Mesenchymal stem cell (in vitro differentiated cells and primary cell): ENCODE measurements at places on chromosomes 7 and 10.
A peak's percentile ranks its signal among the peaks of the same experiment; 100 is the strongest.

- H3K36me3 ChIP-seq, result no peaks in the 10 kb centered on the region
- DNase-seq, result peak; percentile 99
- peaks cover 40% of the 10 kb centered on the region for H3K4me1 ChIP-seq
- H3K27ac ChIP-seq, result peak overlapping the region; percentile 98
These were observed 4.6 kb upstream of the SERPINE1 start for GRCh38 chr7:101121991-101122932.

DNA sequence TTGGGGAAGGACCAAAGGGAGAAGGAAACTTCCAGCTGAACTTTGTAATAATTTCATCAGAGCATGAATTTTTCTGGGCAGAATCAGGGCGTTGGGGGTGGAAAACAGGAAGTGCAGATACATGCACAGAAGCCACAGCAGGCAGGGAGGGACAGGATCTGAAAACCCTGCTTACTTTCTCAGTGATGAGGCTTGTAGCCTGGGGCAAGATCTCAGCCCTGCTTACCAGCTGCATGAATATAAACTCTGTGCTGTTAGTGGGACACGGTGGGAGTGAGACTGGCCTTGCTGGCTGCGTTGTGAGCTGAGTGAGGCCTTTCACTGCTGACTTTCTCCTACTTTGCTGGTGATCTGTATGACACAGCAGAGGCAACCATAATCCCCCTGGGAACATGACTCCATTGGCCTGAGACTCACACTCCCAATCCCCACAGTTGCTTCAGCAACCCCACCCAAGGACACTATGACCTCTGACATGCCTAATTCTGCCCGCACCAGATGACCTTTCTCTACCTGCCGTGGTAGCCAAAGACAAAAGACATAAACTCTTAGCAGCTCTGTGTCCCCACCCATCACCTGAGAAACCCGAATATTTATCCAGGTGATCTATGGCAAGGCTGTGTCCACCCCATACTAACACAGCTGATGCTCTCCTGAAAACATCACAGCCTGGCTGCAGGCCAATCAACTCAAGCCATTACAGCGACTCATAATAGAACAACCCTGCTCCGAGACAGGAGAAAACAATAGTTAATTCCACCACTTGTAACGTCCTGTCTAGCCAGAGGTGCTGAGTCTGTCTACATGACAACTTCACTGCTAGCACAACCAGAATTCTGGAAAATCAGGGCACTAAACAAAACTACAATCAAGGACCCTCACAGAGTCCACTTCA lies 190.7 kb upstream of the CHRM2 start:
- H3K4me3 ChIP-seq, result no peak overlapping the region
- H3K4me1 ChIP-seq, result peaks cover 4% of the 10 kb centered on the region
- no peaks in the 10 kb centered on the region for H3K36me3 ChIP-seq
- peak; percentile 69 for DNase-seq
- peak overlapping the region; percentile 26 for H3K27ac ChIP-seq

DNA sequence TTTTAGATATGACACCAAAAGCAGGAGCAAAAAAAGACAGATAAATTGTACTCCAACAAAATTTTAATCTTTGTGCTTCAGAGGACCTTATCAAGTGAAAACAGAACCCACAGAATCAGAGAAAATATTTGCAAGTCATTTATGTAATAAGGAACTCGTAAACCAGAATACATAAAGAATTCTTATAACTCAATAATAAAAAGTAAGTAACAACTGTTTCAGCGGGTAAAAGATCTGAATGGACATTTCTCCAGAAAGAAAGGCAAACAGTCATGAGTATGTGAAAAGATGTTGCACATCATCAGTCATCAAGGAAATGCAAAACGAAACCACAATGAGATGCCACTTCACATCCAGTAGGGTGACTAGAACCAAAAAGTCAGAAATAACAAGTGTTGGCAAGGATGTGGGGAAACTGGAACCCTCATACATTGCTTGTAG lies 167.7 kb upstream of the KCTD7 start:
- no peak overlapping the region for H3K4me3 ChIP-seq
- no peak overlapping the region for H3K27ac ChIP-seq

- no peaks in the 10 kb centered on the region for H3K36me3 ChIP-seq
- H3K4me1 ChIP-seq, result no peaks in the 10 kb centered on the region
- no peak overlapping the region for H3K4me3 ChIP-seq
These were observed 65.7 kb upstream of the ASAH2 start for GRCh38 chr10:50316695-50317648.

DNA sequence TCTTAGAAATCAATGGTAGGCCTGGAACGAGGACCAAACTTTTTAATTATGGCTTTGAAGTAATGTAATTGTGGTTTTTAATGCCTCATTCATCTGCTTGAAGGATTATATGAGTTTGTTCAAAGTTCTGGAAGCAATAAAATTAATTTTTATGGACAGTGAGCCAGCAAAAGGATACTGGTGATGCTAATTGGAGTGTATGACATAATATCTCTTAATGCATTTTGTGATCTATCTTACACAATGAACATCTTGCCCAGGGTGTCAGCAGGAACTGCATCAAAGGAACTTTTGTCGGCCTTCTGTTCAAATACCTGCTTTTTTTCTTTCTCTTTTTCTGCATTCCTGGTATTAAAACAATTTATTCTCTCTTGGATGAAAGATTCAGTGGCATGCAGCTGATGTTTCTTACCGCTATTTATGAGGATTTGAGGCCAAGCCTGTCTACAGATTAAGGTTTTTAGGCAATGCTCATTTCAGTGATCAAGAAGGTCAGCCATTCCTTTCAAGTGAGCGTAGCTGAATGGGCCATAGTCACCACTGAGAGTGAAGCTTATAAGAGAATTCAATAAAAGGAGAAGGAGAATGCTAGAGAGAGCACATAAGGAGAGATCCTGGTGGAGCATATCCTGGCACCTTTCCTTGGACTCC lies 974.8 kb downstream of the SORCS3 start:
- H3K4me3 ChIP-seq, result no peak overlapping the region
- H3K27me3 ChIP-seq, result no peaks in the 10 kb centered on the region
- no peaks in the 10 kb centered on the region for H3K36me3 ChIP-seq
- no peaks in the 10 kb centered on the region for H3K4me1 ChIP-seq
- H3K27ac ChIP-seq, result no peak overlapping the region

- no peak overlapping the region for H3K4me3 ChIP-seq
- no peaks in the 10 kb centered on the region for H3K27me3 ChIP-seq
- no peaks in the 10 kb centered on the region for H3K4me1 ChIP-seq
- peaks cover 4% of the 10 kb centered on the region for H3K36me3 ChIP-seq
These were observed 13.9 kb downstream of the TAX1BP1 start for GRCh38 chr7:27753863-27754262.

DNA sequence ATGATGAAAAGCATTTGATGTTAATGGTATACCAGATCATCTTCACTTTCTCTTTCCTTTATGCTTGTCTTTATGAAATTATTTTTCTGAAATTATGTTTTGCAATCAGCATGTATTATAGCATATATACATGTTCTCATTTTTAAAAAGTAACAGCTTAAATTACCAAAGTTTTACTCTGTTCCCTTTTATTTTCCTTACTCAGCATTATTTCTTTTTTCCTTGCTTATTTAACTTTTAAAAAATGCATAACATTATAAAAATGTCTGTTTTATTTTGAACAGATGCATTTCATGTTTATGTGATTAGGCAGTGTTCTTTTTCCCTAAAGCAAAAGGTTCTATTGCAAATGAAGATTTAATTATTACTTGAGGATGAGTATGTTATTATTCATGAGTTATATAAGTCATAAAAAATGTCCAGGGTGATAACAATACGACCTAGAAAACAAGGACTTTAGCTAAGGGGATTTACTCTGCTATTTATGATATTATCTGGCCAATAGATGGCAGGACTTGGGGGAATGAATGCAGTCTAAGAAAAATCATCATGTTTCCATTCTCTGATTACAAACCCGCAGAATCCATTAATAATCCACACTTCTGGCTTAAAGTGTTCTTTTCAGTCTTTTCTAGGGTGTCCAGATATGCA lies 38.5 kb downstream of the CABCOCO1 start:
- H3K27me3 ChIP-seq, result no peaks in the 10 kb centered on the region
- no peaks in the 10 kb centered on the region for H3K4me1 ChIP-seq

DNA sequence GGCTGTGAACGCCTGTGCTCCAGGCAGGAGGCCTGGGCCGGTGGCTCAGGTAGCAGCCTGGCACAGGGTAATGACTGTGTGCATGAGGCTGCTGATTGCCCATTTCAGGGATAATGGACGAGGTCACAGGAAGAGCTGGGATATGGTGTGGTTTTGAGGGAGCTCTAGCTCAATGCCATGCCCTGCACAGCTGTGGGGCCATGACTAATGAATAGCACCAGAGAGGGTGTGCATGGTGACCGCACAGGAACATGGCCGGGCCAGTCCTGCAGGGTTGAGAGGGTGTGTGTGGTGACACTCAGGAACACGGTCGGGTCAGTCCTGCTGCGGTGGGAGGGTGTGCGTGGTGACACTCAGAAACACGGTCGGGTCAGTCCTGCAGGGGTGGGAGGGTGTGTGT lies 21.8 kb downstream of the NKX6-2 start:
- peaks cover 5% of the 10 kb centered on the region for H3K4me1 ChIP-seq
- H3K4me3 ChIP-seq, result no peak overlapping the region
- no peak for DNase-seq
- peaks cover 15% of the 10 kb centered on the region for H3K36me3 ChIP-seq

- H3K27me3 ChIP-seq, result no peaks in the 10 kb centered on the region
- peak; percentile 81 for DNase-seq
- peaks cover 3% of the 10 kb centered on the region for H3K4me1 ChIP-seq
- H3K36me3 ChIP-seq, result no peaks in the 10 kb centered on the region
These were observed 11.6 kb downstream of the HBP1 start for GRCh38 chr7:107180378-107180777.

- no peak for DNase-seq
- H3K27me3 ChIP-seq, result no peaks in the 10 kb centered on the region
- peak overlapping the region; percentile 79 for H3K4me3 ChIP-seq
- no peaks in the 10 kb centered on the region for H3K36me3 ChIP-seq
These were observed 2.1 kb downstream of the ADD3 start for GRCh38 chr10:110009736-110010475.

DNA sequence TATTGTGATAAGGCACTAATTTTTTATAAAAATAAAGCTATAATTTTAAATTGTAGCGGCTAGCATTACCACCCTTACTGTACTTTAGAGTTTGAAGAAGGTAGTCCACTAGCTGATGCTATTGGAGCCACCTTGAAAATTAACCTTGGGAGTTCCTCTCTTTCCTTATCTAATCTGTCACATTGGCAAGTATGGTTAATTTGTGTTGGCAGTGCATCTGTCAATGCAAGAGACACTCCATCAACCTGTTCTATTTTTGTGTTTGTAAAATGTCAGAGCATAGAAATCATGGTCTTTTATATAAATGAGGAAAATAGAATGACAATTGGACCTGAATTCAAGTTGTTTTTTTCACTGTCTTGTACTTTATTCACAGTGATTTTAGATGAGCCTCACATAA lies 20.5 kb downstream of the GLCCI1 start:
- DNase-seq, result no peak
- H3K4me1 ChIP-seq, result no peaks in the 10 kb centered on the region
- H3K36me3 ChIP-seq, result no peaks in the 10 kb centered on the region
- H3K4me3 ChIP-seq, result no peak overlapping the region
- H3K27me3 ChIP-seq, result no peaks in the 10 kb centered on the region

- no peaks in the 10 kb centered on the region for H3K27me3 ChIP-seq
- H3K36me3 ChIP-seq, result no peaks in the 10 kb centered on the region
- H3K27ac ChIP-seq, result peak overlapping the region; percentile 83
- no peaks in the 10 kb centered on the region for H3K4me1 ChIP-seq
These were observed 572.6 kb downstream of the IPMK start for GRCh38 chr10:57694956-57695608.

DNA sequence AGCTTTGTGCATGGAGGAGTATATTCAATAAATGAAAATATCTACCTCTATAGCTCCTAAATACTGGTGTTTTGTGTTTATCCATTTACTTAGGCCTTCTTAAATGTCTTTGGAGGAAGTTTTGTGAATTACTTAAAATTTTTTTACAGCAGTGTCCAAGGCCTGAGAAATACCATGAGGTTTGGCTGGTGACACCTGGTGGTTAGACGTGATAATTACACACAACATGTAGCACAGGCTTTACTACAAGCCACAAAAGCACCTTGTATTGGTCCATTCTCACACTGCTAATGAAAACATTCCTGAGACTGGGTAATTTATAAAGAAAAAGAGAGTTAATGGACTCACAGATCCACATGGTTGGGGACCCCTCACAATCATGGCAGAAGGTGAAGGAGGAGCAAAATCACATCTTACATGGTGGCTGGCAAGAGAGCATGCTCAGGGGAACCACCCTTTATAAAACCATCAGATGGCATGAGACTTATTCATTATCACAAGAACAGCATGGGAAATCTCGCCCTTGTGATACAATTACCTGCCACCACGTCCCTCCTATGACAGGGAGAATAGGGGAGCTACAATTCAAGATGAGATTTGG lies 20.6 kb downstream of the HYAL4 start:
- DNase-seq, result peak; percentile 66
- no peaks in the 10 kb centered on the region for H3K36me3 ChIP-seq

DNA sequence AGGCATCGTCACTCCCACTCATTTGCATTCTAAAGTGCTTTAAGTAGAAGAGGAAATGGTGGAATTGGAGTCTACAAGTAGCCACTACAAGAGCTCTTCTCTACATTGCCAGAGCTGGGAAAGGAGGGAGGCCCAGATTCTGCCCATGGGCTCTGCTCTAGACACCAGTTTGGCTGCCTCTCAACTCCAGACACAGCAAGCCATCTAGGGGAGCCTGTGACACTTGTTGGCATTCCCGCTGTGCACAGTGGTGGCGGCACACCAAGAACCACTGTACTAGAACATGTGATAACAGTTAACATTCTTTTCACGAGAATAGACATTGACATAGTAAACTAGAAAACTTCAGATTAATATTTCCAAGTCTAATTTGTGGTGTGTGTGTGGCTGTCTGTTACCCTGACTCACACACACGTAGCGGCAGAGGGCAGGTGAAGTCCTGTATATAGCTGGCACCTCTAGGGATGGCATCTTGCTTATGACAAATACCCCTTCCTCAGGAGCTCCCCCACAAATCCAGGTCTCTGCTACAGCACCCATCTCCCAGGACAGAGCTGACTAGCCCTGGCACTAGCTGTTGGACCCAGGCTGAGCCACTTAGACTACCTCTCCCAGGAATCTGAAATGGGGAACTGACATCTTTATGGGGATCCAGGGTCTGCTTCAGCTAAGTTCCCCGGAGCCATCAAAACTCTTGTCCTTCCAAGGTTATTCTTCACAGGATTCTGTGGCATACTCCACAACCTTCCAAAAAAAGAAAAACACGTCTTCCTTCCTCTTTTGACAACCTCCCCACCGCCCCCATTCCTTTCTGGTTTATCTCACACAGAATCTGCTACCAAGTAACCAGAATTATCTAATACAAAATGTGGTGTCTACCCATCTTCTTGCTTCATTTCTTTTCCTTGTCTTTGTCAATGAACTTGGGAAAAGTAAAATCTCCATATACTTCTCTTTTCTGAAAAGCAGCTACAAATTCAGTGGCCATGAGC lies 54.7 kb upstream of the MRLN start:
- DNase-seq, result no peak
- H3K4me3 ChIP-seq, result no peak overlapping the region
- no peaks in the 10 kb centered on the region for H3K4me1 ChIP-seq
- H3K36me3 ChIP-seq, result peaks cover 98% of the 10 kb centered on the region
